ENCODE measurements at places on chromosomes 4 and X.

DNA sequence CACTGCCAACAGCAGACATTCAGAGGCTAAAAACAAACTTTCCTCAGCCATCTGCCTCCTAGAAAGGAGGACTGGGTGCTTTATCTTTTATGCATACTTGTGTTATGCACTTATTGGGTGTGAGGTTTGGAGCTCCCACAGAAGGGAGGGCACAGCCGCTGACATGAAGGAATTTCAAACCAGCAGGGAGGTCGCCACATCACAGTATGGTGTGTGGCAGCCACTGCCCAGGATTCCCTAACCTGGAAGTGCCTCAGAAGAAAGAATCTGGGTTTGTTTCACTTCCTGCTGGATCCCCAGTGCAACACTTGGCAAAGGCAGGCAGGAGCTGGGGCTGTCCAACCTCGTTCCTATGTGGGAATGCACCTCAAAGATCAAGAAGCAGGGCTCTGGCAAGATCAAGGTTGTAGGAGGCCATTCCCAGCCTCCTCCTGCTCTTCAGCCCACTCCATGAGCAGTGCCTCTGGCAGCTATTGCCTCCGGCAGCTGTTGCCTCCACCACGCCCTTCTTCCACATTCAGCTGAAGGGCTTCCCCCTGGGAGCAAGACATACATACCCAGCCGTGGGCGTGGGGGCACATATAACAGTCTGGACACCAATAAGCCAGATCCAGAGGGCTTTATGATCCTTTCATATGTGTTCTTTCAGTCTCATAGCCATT is 109.0 kb upstream of the MAMLD1 start:
- DNase-seq: no peak

DNA sequence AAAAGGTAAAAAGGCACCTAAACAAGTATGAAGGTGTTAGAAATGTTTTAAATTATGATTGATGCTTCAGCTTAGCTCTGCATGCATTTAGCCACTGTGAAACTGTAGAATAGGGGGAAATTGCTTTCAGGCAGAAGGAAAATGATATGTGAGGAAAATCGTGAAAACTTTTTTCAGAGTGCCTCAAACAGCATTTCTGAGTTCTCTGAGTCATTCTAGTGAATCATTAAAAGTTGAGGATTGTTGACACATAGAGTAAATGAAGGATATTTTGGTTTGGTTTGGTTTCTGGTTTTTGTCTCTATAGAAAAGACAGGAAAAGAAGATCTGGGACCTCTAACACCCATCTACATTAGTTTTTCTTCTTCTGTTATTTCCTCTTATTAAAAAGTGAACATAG is 332.5 kb upstream of the TRAM1L1 start:
- no peak for DNase-seq

DNA sequence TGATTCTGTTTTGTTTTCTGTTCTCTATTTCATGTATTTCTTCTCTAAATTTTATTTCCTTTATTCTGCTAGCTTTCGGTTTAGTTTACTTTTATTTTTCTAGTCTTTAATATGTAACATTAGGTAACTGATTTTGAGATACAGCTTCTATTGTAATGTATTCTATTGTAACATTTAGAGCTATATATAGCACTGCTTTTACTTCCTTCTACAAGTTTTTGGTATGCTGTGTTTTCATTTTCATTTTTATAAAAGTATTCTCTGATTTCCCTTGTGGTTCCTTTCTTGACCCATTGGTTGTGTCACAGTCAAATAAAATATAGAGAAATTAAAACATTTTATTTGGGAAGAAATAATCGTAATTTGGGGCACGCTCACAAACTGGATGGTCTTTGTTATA is 13.9 kb upstream of the CT47A1 start:
- DNase-seq: no peak

- DNase-seq: no peak
Observed at GRCh38 chr4:153204247-153204671, at the start of gene TRIM2. TSS of gene TRIM2 (plus strand) at chr4:153204443. CDS start at chr4:153204531, 88 bp downstream.

DNA sequence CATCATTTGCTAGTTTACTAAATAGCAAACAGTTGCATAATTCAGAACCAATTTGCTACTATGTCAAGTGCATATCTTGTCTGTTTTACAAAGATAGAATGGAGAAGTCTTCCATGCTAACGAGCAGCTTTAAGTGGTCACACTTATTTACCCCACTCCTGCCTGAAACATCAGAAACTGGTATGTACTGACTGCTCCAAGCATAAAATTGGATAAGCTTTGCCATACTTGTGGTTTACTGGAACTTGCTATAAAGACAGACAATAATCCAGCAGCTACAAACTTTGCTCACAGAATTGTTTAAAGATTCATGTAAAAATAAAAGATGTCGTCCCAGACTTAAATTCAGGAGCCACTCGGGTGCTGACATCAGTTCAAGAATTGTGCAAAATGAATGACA is 13.3 kb upstream of the CDKL2 start:
- DNase-seq: no peak

All from stimulated activated CD8-positive, alpha-beta memory T cell treated with anti-CD3 and anti-CD28 coated beads, Interleukin-4, amount 100 ng/mL, for 4 hours (primary cell).